ENCODE measurements at places on chromosomes 6 and 20. TPM values are rescaled to one million over a fixed set of nuclear protein-coding genes. Genes with fewer than 3 reads are reported as not detected.

DNA sequence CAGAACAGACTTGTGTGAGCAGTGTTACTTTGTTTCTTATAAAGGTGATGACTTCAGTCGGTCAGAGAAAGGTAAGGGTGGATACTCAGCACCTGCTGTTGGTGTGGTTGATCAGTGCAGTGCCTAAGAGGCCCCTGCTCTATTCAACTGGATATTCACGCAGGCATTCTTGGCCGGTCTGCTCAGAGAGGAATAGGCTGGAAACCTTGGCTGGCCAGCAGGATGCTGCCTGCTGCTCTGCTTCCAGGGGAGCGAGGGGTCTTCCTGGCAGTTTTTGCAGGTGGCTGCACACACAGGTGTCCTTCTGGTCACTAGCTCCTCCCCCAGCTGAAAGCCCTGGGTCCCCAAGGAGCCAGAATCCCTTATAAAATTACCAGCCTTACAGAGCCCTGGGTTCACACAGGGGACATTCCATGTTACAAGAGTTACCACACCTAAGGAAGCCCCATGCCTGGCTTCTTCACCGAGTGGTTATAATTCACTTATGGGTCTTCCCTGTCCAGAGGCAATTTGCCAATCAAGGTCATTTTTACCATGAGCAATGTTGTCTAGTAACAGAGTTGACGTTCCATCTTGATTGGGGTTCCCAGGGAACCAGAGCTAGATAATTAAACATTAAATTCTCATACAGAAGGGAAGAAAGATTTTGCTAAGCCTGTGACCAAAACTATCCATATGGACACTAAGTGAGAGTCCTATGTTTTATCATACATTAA is 16.4 kb downstream of the SYNJ2 start:
- no peak for ATAC-seq

The LRRC73 gene
- total RNA-seq = 2.5 TPM

The SCUBE3 gene
- 2.9 TPM for total RNA-seq

The RIMS1 gene
- total RNA-seq = 35.0 TPM

DNA sequence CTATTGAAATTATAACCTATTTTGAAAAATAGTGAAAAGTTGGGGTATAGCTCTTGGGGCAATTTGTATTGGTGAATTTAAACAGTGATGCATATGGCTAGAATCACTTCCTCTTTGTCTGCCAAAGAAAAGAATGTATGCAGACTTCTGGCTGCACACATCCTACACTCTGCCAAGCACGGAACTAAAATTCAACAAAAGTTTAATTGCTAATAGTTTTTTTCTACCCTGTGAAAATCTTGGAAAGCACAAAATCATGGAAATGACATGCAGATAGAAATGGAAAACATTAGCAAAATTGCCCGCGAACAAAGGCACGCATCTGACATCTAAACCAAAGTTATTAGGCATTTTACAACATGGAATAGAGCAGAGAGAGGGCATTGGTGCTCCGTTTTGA is 106.4 kb upstream of the PDE10A start:
- ATAC-seq = no peak

- no peak for ATAC-seq
Measured at GRCh38 chr20:56806952-56807517, 177.9 kb downstream of the TFAP2C start.

DNA sequence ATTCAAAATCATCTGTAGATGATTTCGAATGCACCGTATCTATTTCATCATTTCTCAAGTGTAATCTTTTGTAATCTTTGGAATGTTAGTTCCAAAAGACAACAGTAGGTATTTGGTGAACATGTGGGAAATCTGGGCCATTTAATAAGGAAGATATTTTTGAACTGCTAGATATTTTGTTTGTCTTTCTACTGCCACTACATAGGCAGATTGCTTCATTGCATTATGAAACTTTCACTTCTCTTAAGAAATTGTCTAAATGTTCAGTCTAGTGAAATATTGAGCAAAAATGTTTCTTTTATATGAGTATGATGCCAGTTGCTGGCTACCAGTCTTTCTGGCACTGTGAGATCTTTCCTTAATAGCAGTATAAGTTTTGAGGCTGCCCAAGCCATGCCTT is 527.8 kb upstream of the RNF217 start:
- ATAC-seq = no peak

The MLIP gene
- 11.5 TPM for total RNA-seq

The ULBP2 gene
- 8.3 TPM for total RNA-seq

DNA sequence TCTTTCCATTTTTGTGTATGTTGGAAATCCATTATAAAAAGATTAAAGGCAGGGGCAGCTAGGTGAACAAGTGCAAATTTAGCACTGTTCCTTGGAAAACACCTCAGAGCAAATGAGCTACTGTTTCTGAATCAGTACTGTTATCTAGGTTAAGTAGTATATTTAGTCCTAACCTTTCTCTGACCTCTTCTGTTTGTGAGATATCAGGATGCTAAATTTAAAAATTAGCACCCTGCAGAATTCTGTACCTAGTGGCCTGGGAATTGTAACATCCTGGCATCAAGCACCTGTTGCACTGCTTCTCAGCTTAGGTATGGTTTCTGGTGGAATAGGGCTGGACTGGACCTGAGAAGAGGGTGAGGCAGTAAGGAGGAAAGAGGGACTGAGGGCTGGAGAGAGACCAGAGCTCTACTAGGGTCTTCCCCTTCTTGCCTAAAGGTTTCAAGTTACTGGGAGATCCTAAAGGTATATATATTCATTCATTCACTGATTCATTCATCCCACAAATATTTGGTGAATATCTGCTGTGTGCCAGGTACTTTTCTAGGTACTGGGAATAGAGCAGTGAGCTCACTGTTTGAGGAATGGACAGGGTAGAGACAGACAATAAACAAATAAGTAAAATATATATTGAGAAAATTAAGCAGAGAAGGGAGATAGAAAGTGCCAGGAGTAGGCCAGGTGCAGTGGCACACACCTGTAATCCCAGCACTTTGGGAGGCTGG is 5.2 kb downstream of the ZNF76 start:
- no peak for ATAC-seq

- ATAC-seq = no peak
Measured at GRCh38 chr20:45467861-45468260, 1.7 kb upstream of the WFDC2 start.

DNA sequence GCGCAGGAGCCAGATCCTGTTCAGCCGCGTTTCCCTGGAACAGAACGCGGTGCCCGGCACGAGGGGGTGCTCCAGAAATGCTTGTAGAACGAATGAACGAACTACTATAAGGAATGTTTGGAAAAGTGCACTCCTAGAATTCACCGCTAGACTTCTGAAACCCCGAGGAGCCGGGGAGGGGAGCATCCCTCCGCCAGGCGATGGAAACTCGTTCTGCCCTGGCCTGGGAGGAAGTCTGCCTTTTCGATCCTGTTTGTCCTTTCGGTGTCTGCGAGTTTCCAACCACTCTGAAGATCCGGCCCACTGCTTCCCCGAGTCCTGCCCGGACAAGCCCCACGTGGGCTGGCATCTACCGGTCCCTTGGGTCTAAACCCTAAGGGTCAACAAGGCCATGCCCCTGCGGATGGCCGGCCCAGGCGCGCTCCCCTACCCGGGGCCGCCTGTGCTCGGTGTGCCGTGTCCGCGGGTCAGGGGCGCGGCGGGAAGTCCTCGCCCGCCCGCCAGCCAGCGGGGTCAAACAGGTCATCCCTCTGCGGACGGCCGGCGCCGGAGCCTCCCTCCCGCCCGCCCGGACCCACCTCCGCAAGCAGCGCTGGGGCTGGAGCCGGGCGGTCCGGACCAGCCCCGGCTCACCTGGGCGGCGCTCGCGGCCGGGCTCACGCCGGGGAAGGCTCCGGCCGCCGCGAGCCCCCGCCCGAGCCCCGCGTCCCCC is 526 bp downstream of the SULF2 start:
- ATAC-seq = peak; percentile 55

- no peak for ATAC-seq
Measured at GRCh38 chr6:43624786-43625288, 4.2 kb downstream of the GTPBP2 start.

DNA sequence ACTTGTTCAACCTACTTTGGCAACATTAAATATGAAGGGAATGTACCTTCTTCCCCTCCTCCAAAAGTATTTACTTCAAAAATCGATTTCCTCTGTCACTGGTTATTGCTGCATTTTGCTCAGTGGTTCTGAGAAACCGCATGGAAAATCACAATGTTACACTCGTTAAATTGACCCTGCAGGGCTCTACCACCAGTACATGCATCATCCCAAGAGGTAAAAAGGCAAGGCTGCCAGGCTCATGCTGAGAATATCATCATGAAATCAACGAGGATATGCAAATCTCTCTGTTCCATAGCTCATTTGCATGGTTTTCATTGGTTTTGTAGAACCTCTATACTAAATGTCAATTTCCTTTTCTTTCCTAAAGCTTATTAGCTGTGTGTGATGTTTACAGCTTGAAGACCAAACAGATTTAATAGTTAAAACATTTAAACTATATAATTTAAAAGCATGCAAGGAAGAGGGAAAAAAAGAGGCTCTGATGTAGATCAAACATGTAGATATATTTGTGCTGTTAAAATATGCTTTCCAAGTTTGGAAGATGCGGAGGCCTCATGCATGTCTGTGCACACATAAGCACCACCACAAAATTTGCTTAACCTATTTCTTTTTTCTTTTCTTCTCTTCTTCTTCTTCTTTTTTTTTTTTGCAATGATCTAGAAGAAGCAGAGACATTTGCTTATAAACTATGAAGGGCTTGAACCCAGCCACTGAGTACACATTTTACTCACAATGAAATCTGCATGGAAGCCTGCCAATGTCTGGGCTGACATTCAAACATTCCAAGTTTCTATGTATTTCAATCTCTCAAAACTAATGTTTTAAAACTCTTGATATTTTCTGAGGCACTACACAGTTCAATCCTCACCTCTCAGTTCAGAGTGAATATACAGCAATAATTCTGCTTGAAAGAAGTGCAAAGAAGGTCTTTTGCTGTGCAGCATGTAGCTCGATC is 194.0 kb downstream of the GMPR start:
- ATAC-seq = no peak

GRCh38 chr6:143356101-143356880 is 94.2 kb downstream of the ADAT2 start:
- no peak for ATAC-seq

GRCh38 chr6:125370343-125370742 is 68.6 kb upstream of the HDDC2 start:
- ATAC-seq = no peak

GRCh38 chr20:57387463-57387862 is 3.7 kb upstream of the RBM38 start:
- ATAC-seq = no peak

GRCh38 chr6:25066593-25066992 is 130.8 kb upstream of the RIPOR2 start:
- no peak for ATAC-seq

- no peak for ATAC-seq
Measured at GRCh38 chr6:18393698-18394097, 6.5 kb downstream of the RNF144B start.

The TFAP2B gene
- total RNA-seq = not detected

DNA sequence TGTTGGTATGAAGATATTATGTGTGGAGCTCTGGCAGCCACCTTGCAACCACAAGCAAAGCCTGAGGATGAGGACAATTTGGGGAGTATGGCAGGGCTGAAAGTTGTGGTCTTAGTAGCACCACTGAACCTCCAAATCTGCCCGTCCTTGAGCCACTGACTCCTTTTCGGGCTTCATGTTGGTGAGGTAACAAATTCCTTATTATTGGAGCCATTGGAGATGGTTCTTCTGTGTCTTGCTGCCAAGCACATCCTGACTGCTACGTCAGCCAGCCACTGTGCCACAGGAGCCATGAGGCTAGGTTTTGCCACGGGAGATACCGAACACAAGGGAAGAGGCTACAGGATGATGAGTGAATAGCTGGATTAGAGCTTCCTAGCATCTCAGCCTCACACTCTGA is 201.6 kb downstream of the BMP7 start:
- no peak for ATAC-seq

The HTR1B gene
- 1.9 TPM for total RNA-seq

The GLP1R gene
- total RNA-seq = 0.06 TPM

DNA sequence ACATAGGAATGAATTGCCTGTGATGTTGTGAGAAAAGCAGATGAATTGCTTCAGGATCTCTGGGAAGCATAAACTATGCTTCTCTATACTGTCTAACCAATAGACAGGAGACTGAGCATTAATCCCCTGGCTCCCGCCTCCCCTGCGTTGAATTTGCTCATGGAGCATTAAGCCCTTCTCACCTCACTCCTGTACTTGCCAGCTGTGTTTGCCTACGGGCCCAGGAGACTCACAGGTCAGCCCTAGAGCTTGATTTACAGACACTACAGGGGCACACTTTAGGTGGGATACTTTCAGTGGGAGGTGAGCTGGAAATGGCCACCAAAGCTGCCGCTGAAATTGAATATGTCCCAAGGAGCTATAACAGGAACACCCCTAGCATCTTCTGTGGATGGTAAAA is 418.7 kb downstream of the CBLN4 start:
- peak; percentile 75 for ATAC-seq

GRCh38 chr6:160221423-160221822 is 37.2 kb downstream of the SLC22A2 start:
- ATAC-seq = no peak

The LAMA5 gene
- 13.1 TPM for total RNA-seq

GRCh38 chr6:95175927-95176675 is 401.2 kb upstream of the MANEA start:
- peak; percentile 38 for ATAC-seq

- no peak for ATAC-seq
Measured at GRCh38 chr20:63103402-63104311, 96.9 kb upstream of the BHLHE23 start.

The RPRD1B gene
- total RNA-seq = 26.5 TPM

- ATAC-seq = peak; percentile 33
Measured at GRCh38 chr6:33954453-33954852, 150.7 kb upstream of the MLN start.

DNA sequence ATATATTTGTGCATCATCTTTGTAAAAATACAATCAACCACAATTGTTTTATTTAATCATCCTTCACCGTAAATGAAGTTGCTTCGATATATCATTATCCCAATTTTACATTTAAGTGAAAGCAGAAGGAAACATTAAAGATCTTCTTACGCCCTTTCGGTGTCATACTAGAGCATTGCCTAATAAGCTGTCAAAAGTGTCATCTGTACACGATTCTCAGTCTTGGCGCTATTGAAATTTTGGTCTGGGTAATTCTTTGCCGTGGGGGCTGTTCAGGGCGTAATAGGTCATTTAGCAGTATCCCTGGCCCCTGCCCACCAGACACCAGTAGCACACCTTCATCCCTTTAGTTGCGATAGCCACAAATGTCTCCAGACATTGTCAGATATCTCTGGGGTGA is 40.4 kb upstream of the TMEM170B start:
- no peak for ATAC-seq

DNA sequence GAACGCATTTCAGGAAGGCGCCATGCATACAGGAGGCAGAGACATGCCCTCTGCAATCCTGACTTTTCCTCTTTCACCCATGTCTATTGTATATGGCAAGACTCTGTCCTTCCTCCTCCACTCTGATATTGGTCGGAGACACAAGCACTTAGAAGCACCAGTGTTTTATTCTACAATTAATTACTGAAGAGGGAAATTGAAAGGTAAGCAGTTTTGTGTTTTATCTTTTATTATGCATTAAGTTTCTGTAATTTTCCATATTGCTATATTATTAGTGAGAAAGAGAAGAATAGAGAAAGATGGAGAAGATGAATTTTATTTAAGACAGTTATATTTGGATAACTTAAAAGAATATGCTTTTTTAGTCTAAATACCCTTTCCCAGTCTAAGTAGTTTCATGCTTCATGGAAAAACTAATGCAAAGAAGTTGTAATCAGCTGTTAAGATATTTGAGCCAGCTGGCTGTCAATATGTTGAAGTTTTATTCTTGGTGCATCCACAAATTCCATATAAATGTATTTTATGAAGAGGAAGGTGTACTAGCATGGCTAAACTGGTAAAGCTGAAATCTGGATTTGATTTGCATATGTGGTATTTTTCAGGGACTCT is 13.6 kb downstream of the ARID1B start:
- ATAC-seq = no peak

The SEL1L2 gene
- total RNA-seq = 1.00 TPM

GRCh38 chr20:17898548-17898994 is 70.0 kb downstream of the SNX5 start:
- ATAC-seq = no peak

All from motor neuron (in vitro differentiated cells).